ENCODE measurements at places on chromosomes 12 and 14.

GRCh38 chr12:46131732-46132469 lies 136.9 kb downstream of the SLC38A1 start:
- DNase-seq, result no peak

DNA sequence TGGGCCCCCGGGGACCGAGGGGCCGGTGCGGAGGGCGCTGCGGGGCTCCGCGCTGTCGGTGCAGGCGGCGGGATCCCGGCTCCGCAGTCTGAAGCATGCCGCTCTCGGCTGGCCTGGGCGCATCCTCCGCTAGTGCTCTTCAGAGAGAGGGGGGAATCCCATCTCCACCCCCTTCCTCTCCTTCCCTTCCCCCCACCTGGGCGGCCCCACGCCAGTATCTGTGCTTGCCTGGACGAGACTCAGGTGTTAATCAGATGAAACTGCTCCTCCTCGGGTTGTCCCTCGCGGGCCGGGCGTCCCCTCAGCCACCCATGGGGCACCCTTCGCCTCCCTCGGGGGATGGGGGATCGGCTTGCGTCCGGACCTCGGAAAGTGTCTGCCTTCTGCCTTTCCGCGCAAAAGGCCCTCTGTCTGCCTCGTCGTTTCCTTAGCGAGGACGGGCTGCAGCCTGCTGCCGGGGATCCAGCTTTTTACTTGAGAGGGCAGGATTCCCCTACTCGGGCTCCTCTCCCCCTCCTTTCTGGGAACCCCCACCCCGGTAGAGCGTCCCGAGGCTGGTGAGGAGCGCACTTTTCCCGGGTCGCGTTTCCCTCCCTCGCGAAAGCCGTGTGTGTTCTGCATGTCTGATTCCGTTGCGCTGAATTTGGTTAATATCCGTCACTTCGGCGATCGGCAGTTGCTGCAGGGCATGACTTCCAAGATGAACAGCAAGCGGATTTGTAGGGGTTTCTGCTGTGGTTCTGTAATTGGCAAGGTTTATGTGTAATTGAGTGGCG lies 1.1 kb downstream of the GPHN start:
- no peak for DNase-seq

DNA sequence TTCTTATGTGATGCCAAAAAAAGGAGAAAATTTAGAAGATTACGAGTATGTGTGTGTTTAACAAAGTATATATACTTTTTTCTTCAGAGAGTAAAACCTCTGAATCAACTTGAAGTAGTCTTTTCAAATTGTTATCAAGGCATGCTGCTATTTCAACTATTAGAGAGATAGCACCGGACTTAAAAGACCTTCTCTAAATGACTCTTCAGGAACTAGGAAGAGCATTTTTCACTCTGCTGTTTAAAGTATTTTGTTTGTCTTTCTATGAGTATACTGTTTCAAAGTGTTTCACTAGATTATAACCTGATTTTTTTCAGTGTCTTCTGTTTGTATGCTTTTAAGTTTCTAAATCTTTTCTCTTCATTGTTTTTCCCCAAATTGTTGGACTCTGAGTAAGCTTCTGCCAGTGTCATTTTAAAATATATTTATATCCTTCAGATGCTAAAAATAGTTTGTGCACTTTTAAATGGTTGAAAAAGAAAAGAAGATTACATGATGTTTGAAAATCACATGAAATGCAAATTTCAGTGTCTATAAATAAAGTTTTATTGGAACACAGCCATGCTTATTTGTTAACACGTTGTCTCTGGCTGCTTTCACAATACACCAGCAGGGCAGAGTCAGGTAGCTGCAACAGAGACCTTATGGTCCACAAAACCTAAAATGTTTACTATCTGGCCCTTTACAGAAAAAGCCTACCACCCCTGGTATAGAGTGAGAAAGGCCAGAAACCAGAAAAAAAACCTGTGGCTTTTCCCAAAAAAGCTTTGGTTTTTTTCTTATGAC lies 21.3 kb downstream of the CRADD start:
- DNase-seq, result no peak

GRCh38 chr12:120761519-120761934 lies 35.9 kb downstream of the ACADS start:
- DNase-seq, result no peak

GRCh38 chr12:93794738-93795137 lies 117.6 kb downstream of the CRADD start:
- no peak for DNase-seq

GRCh38 chr12:17139931-17140330 lies 534.0 kb upstream of the LMO3 start:
- DNase-seq, result no peak

DNA sequence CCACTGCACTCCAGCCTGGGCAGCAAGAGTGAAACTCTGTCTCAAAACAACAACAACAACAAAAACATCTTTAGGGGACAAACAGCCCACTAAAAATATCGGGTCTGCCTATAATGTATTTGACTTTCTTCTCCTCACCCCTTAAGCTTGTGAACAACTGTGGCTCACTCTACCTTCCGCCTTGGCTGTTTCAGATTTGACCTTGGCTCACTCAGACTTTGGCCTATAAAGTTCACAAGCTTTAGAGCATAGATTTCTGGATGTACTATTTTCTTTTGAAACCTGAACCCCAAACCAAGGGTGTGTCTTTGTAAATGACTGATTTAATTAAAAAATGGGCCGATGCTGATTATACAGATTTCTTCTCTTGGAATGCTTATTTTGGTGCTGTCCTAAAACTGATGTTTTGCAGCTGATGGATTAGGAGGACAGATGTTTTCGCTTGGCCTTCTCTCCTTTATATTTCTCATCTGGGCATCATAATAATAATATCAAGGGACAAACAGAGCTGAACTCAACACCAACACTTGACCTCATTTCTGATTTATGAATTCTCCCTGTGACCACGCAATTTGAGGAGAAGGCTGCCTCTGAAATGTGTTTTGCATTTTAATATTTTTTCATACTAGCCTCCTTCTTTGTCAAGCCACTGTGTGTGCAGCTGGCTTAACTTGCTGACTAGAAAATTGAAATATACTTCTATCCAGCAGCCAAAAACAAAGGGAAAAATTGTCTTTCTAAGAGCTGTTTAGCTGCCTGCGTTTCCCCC lies 40.2 kb upstream of the RASSF3 start:
- DNase-seq, result no peak

All from activated CD8-positive, alpha-beta memory T cell treated with anti-CD3 and anti-CD28 coated beads for 1 hour (primary cell).